ENCODE measurements at places on chromosomes 7 and 10. TPM values are rescaled to one million over a fixed set of nuclear protein-coding genes. Genes with fewer than 3 reads are reported as not detected.

Gene HOXA10
- not detected for total RNA-seq

Gene IDI2
- not detected for total RNA-seq

Gene HOXA5
- total RNA-seq: 0.81 TPM

Gene GIMAP7
- 21.2 TPM for total RNA-seq

Gene ZPBP
- not detected for total RNA-seq

Gene C10orf67
- total RNA-seq: not detected

Gene PRSS37
- not detected for total RNA-seq

Gene ANLN
- 0.65 TPM for total RNA-seq

Gene NRG3
- not detected for total RNA-seq

DNA sequence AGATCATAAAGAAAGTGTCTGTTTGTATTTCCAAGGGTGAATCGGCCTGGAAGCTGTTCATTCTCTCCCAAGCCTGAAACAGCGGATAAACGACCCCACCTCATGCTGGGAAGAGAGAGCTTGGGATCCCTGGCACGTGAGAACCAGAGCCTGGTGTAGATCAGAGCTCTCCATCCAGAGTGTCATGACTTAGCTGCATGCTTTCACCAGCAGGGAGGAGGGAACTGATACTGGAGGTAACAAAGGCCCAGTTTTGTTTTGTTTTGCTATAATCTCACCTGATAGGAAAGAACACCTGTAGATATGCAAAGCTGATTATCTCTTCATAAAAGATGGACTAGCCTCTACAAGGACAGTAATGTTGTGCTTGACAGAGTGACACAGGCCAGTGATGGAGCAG, 236.6 kb downstream of the POM121L12 start:
- no peak for DNase-seq

GRCh38 chr7:128827248-128827958, 2.8 kb upstream of the FLNC start:
- DNase-seq: no peak

DNA sequence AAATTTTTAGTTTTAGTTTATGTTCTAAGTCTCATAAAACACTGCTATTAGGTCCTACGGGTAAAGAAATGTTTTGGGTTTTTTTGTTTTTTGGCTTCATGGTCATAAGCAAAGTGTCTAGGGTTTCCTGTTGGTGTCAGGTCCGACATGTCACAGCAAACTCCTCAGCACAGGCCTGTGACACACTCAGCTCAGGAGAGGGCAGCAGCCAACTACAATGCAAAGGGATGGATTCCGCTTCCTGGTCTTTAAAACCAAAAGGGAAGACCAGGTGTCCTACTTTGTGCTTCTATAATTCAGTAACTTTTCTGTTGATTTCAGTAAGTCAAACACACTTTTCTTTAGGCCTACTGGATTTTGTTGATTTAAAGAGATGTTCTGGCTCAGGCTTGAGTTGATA, 83.8 kb upstream of the MACROH2A2 start:
- no peak for DNase-seq

GRCh38 chr10:26855186-26855585, 5.6 kb downstream of the ABI1 start:
- DNase-seq: no peak

DNA sequence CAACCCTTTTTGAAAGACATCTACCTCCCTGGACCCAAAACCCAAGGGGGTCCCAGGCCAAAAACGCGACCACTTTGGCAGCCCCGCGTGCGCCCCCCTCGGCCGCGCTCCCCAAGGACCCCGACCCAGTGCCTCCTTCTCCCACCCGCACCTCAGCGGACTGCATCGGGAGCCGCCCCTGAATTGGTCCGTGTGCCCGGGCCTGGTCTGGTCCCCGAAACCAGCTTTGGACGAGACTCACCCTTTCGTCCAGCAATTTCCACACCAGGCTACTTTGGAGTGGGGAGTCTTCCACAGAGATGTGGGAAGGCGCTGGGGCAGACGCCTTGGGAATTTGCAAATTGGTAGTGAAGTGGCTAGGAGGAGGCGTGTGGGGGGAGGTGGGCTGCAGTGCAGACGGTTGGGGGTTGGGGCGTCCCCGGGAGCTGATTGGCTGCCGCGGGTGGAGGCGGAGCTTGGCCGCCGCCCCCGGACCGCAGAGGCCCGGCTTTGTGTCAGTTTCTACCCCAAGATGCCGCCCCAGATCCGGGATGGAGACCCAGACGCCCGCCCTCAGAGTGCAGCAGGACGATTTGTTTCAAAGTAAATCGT, 16.9 kb downstream of the TCAF1 start:
- DNase-seq: no peak

GRCh38 chr10:110052916-110053315, 45.1 kb downstream of the ADD3 start:
- DNase-seq: no peak

DNA sequence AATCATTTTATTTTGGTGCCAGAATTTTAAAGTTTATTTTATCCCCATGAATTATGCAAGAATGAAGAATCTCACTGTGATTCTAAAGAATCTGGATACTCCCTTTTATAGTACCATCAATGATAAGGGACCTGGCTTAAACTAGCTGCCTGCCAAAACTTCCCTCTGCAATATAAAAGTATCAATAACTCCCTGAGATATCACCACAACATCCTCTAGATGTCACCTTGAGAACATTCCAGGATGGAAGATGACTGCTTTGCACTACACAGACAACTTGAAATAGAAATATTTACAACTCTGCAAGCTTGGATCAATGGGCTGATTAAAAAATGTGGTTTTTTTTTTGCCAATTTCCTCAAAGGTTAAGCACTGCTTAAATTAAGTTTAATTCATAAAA, 142.1 kb downstream of the SLC25A13 start:
- no peak for DNase-seq

- no peak for DNase-seq
Observed at GRCh38 chr10:125840955-125841354, 17.6 kb downstream of the BCCIP start.

GRCh38 chr10:77710081-77710551, 72.5 kb upstream of the KCNMA1 start:
- DNase-seq: no peak

DNA sequence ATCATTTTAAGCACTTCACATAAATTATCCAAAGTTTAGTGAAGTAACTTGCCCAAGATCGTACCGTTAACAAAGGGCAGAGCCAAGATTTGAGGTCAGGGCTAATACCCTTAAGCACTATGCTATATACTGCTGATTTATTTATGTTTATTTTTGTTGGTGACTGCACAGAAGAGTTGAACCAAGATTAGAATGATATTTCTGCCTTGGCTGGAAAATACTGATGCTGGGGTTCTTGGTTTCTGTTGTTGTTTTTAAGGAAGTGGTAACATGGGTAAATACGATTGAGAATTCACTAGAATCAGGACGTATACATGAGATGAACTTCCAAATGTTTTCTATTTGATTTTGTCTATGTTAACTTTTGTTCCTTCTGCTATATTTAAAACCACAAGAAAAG, 9.3 kb downstream of the ADD3 start:
- DNase-seq: no peak

DNA sequence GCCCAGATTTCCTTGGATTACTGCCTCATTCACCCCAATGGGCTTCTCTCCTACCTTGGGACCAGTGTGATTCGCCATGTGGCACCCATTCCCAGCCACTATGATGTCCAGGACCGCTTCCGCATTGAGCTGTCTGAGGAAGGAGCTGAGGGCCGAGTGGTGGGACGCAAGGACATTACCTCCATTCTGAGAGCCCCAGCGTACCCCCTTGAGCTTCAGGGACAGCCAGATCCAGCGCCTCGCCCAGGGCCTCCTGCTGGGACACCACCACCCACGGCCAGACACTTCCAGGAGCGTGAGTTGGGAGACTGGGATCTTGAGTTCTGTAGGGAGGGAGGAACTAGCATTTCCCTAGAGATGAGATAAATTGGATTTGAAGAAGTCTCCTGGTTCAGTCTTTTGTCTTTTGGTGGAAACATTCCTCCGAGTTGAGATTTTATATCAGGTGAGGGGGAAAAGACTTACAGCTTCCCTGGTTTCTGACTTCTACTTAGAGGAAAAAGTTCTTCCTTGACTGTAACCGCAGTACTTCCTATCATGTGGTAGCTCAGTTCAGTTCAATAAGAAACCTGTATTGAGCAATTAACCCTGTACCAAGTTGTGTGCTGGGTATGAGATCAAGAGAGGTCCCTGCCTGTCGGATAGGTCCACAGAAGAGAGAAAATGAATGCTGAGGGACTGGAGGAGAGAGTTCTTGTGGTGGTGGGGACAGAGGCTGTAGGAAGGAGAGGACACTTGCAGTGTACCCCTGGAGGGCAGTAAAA, 1.3 kb downstream of the MOSPD3 start:
- DNase-seq: no peak

- DNase-seq: no peak
Observed at GRCh38 chr10:24995072-24995471, 20.9 kb downstream of the ENKUR start.
